ENCODE measurements at places on chromosomes 2 and 18.

- DNase-seq: no peak
Measured at GRCh38 chr2:124254621-124255020, 229.5 kb downstream of the CNTNAP5 start.

DNA sequence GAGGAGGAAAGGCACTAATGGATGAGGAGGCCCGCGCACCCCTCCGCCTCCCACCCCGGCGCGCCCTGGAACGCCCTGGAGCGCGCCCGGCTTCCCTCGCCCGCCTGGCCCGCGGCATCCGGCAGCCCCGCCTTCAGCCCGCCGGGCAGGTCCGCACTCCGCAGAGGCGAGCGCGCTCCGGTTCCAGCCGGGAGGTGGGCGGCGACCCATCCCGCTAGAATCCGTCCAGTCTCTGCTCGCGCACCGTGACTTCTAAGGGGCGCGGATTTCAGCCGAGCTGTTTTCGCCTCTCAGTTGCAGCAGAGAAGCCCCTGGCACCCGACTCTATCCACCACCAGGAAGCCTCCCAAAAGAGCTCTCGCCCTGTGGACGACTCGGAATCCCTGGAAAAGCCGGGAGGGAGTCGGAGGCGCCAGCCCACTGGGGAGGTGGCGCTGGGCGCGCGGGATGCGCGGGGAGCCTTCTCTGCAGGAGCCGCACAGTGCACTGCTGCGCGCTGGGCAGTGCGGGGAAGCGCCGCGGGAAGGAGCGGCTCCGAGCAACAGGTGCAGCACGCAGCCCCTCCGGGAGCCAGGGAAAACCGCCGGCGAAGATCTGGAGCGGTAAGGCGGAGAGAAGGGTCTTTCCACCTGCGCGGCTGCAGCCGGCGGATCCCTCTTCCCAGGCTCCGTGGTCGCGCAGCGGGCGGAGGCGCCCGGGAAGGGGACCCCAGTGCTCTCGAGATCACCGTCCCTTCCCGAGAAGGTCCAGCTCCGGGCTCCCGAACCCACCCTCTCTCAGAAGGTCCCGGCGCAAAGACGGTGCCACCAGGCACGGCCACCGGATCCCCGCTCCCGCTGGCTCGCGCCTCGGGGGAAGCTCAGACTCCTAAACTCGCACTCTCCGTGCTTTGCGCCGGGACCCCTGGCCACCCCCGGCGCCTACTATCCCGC lies at the start of gene GALR1:
TSS of gene GALR1 (plus strand) at position 280 of the 932 bp plus-strand sequence. CDS start 701 bp downstream, outside the sequence.
- no peak for DNase-seq

GRCh38 chr18:12474146-12474545 lies 66.4 kb downstream of the PRELID3A start:
- DNase-seq: no peak

GRCh38 chr18:55119434-55119833 lies 160.2 kb upstream of the CCDC68 start:
- no peak for DNase-seq

- no peak for DNase-seq
Measured at GRCh38 chr18:3114026-3114425, 101.1 kb upstream of the LPIN2 start.

- DNase-seq: no peak
Measured at GRCh38 chr2:97966545-97967215, 29.1 kb downstream of the TMEM131 start.

- no peak for DNase-seq
Measured at GRCh38 chr2:33812707-33813106, 213.6 kb upstream of the FAM98A start.

GRCh38 chr2:69168144-69168813 lies 155.3 kb downstream of the ANTXR1 start:
- no peak for DNase-seq

DNA sequence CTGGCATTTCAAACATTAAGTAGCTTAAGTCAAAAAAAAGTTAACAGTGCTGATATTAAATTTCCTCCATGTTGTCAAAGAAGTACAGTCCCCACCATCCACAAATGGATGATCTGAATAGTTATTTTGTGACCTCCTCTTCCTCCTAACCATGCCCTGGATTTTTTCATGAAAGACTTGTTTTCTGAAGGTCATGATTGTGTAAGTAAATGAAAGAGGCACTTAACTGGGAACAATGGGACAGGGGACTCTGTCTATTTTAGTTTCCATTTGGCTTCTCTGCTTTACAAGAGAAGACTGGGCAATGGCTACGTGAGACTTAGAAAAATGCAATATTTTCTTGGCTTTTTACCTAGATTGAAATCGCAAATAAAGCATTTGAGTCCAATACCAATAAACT lies 32.2 kb downstream of the PECR start:
- DNase-seq: no peak

DNA sequence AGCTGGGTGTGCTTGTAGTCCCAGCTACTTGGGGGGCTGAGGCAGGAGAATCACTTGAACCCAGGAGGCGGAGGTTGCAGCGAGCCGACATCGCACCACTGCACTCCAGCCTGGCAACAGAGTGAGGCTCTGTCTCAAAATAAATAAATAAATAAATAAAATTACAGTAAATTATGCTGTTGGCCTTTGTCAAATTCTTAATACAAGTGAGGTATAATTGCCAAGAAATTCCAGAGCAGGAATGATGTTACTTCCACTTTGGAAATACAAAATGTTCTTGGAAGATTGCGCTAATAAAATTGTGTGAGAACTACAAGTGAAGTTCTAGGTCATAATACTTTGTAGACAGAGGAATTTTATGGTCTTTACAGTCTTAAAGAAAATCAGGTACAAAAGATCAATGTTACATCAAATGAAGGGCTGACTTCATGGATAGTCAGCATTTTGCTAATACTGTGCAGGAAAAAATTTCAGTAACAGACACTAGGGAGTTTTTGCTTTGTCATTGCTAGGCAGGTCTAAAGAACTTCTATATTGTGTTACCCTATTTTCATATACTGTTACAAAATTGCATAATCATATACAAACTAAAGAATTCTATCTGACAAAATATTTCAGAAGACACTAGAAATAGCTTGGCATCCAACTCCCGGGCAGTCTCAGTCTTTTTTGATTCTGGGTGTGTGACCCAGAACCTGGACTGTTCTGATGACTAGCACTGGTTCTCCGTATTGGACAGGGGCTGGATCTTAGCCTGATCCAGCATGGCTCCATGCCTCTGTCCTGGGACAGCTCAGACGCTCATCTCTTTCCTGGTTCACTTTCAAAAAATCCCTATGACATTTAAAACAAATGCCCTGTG lies 76.0 kb upstream of the STK17B start:
- no peak for DNase-seq

DNA sequence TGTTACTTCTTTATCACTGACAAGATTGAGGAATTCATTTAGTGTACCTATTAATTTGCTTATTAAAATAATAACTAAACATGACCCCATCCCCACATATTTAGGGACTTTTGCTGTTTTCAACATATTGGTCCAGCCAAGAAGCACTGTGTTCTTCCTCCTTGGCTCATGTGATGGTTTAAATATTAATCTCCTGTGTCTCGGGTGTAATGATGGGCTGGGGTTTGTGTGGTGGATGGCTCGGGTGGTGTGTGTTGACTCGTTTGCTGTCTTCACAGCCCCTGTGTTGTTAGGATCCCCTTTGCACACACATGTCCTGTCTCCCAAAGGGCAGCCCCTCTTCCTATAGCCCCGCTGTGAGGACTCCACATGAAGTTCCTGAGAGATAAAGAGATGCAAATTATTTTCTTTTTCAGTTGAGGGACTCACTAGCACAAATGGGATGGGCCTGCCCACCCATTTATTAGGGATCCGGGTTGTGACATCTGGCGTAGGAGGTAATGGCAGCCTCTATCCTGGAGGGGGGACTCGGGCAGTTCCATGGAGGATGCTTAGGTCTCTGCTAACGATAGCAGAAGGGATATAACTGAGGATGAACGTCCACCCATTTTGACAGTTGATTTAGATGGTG lies 53.4 kb downstream of the FHOD3 start:
- no peak for DNase-seq

- no peak for DNase-seq
Measured at GRCh38 chr2:19881221-19881907, 20.4 kb downstream of the TTC32 start.

DNA sequence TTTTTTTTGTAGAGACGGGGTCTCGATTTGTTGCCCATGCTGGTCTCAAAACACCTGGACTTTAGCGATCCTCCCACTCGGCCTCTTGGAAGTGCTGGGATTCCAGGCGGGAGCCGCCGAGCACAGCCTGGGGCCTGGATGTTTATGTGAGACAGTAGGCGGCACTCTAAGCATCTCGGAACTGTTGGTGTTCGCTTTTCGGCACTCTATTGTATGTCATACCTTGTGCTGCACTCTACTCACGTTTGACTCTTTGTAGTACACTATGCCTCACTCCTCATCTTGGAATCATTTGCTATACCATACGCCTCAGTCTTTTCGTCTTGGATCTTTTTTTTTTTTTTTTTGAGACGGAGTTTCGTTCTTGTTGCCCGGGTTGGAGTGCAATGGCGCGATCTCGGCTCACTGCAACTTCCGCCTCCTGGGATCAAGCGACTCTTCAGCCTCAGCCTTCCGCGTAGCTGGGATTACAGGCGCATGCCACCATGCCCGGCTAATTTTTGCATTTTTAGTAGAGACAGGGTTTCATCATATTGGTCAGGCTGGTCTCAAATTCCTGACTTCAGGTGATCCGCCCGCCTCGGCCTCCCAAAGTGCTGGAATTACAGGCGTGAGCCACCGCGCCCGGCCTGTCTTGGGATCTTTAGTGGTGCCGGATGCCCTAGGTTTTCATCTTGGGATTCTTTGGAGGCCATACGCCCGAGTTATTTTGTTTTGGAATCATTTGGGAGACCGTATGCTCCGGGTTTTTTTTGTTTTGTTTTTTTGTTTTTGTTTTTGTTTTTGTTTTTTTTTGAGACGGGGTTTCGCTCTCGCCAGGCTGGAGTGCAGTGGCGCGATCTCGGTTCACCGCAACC lies 24.2 kb upstream of the ZDBF2 start:
- no peak for DNase-seq

DNA sequence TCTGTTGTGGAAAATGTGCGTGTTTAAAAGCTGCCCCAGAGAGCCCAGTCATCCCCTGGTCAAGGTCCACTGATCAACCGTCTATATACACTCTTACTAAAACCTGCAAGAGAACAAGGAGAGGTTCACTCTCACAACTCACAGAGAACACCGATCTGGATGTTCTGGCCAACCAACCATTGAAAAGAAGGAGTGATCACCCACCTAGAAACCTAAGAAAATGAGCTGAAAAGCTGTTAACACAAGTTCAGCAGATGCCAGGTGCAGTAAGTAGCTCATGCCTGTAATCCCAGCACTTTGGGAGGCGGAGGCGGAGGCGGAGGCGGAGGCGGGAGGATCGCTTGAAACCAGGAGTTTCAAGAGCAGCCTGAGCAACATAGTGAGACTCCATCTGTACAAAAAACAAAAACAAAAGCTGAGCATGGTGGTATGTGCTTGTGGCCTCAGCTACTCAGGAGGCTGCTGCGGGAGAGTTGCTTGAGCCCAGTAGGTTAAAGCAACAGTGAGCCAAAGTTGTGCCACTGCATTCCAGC lies 14.5 kb downstream of the ATG16L1 start:
- DNase-seq: no peak

DNA sequence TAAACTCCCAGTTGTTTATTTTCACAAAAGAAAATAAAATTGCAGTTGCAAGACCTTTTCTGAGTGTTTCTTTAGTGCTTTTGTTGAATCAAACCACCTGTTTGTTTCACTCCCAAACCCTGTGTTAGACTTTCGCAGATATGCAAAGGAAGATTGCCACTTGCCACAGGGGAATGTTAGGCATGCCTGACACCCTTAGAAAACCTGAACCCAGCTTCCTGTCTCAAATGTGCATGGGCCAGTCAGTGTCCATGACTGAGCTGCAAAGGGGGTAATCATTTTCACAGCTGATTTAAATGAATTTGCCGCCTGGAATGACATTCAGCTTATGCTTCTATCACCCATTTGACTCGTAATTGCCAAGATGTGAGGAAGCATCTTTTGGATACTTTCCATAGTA lies 17.5 kb downstream of the TGOLN2 start:
- no peak for DNase-seq

DNA sequence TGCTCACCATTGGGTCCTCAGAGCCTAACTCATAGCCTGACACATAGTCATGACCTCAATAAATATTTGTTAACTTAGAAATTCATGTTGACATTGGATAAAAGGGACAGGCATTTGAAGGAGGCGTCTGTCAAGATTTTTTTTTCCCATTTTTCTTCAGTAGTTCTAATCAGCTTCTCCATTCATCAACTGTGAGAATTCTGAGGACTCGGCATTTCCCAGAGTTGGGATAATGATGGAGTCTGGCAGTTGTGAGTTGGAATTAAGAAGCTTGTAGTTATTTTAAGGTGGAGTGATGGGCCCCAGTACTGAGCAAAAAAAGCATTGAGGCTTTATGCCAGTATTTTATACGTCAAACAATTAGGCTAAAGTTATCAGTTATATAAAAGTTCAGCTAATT lies 4.6 kb downstream of the SPATS2L start:
- DNase-seq: no peak

GRCh38 chr2:20182241-20182931 lies 42.5 kb downstream of the SDC1 start:
- DNase-seq: no peak

DNA sequence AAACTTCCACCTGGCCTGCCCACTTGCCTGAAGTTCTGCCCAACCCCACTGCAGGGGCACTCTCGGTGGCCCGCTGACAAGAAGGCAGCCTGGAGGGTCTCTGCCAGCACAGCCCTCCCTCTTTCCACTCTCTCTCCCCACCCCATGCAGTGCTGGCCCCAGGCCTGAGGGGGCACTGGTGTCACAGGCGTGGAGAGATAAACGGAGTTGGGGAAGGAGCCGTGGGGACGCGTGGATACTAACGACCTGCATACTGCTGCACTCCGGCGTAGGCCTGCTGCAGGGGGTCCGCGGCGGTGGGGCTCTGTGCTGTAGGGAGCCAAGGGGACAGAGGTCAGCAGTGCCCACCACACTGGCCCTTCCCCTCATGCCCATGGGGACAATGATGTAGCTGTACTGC lies 299.3 kb downstream of the CELF4 start:
- no peak for DNase-seq

DNA sequence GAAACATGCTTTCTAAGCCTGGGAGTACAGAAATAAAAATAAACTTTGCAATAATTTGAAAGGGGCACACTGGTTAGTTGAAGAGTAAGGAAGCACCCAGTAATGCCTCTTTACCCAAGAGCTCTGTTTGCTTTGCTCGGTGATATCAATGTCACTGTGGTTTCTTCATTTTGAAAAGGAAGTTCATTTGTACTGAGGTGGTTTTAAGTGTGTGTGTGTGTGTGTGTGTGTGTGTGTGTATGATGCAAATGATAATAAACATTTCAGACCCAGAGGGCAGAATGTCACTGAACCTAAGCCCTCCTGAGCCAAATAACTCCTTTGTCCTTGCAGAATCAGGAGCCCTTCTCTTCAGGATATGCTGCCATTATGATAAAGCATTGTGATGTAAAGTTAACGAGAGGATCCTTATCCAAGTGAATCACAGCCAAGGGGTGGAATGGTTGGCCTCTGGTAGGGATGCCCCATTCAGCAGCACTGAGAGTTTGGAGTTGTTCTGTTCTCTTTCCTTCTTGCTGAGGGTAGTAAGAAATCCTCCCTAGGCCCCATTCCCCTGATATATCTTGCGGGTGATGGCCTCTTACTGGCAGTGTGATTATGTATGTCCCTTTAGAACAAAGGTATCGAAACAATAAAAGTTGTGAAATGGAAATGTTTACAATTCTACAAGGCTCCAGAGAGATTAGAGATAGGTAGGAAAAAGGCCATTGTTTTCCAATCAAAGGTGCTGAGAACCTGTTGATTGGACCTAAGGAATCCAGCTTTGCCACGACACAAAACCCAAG lies 7.6 kb downstream of the ITGA6 start:
- peak; percentile 19 for DNase-seq

- DNase-seq: no peak
Measured at GRCh38 chr2:205686783-205687640, 4.7 kb downstream of the NRP2 start.

- DNase-seq: no peak
Measured at GRCh38 chr2:58794103-58794502, 553.0 kb upstream of the FANCL start.

Measured in stimulated activated CD4-positive, alpha-beta T cell treated with anti-CD3 and anti-CD28 coated beads, Interleukin-4, amount 100 ng/mL, for 4 hours (primary cell).